ENCODE measurements at places on chromosomes 6 and 20. TPM values are rescaled to one million over a fixed set of nuclear protein-coding genes. Genes with fewer than 3 reads are reported as not detected.

PRDM13 gene
- 1.1 TPM for total RNA-seq

PRL gene
- total RNA-seq, result not detected

MUC22 gene
- 0.01 TPM for total RNA-seq

KIF25 gene
- 0.07 TPM for total RNA-seq

FILIP1 gene
- total RNA-seq, result 0.28 TPM

C6orf141 gene
- total RNA-seq, result 23.4 TPM

RAET1G gene
- total RNA-seq, result 10.6 TPM

MATN4 gene
- not detected for total RNA-seq

RREB1 gene
- 9.5 TPM for total RNA-seq

C2 gene
- total RNA-seq, result 0.31 TPM

NR2E1 gene
- not detected for total RNA-seq
